ENCODE measurements at places on chromosomes 6 and 20.

DNA sequence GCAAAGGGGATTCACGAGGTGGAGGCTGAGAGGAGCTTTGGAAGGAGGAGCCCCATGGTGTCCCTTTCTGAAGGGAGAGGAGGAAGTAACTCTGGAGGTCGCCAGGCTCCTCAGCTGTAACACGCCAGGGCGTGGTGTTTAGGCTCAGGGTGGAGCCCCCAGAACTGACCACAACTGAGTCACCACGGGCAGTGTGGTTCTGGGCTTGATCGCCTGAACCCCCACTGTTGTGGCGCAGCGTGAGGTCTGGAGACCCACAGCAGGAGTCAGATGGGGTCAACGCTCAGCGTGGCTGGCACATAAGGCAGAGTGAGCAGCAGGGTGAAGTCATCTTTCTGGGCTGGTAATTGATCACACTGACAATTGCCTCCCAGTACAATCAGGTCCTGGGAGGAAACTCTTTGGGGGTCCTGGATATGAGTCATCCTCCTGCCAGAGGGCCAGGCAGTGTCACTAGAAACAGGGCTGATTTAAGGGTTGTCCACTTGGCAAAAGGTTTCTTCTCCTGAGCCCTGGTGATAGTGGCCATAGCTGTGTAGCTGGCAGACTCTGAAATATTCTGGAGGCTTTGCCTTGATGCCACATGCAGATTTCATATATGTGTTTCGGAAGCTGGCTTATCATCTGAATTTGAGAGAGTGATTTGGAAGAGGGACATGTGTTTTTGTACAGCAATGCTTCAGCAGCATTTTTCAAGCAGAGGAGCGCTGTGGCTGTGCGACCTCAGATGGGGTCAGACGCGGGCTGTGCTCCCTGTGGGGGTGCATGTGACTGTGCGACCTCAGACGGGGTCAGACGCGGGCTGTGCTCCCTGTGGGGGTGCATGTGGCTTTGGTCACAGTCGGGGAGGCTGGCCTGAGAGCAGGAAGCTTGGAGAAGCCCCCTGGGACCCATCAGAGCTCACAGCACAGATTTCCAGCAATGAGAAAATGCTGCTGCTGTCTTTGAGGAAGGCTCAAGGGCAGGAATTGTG lies 50.0 kb downstream of the SYNJ2 start:
- no peak for DNase-seq

DNA sequence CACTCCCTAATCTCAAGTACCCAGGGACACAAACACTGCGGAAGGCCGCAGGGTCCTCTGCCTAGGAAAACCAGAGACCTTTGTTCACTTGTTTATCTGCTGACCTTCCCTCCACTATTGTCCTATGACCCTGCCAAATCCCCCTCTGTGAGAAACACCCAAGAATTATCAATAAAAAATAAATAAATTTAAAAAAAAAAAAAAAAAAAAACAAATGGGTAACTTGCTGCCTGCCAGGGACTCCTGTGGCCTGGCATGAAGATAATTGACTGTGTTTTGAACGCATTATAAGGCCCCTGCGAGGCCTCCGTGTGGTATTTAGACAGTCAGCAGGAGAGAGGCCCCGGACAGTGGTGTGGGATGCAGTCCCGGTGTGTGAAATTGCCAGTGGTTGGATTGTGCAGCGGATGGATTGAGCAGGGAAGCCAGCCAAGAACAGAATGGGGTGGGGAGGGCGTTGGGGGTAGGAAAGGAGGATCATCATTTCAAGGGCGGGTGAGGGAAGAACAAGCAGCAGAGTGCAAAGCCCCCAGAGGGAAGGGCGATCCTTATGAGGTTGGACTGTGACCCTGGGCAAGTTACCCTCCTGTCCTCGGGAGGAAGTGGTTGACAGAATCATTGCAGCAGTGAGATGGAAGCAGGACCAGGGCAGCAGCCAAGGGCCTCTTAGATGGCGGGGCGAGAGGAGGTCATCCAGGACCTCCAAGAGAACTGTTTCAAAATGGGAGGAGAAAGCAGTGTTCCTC lies 43.3 kb downstream of the PPARD start:
- no peak for DNase-seq

DNA sequence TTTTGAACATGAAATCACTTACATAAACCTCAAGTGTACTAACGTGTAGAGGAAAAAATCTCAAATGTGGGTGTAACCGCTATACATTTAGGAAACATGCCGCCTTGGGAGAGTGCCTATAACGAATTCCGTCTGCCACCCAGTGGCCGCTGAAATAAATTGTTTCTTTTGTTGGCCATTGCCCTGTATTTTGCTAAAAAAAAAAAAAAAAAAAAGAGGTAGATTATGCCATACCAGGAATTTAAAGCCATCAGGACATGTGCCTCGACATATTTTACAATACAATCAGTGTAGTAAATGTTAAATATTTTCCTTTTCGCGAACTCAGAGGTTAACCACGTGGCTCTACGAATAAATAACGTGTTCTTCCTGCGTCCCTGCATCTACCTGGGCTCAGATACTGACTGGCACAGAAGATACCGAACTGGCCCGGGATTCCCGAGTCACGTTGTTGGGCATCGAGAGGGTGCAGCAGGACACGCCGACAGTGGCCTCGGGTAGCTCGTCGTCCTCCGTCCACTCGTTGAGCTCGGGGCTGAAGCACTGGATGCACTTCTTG lies 14.3 kb downstream of the KLHL31 start:
- DNase-seq = peak; percentile 77

- DNase-seq = peak; percentile 95
Observed at GRCh38 chr20:723756-724155, 44.5 kb downstream of the SLC52A3 start.

DNA sequence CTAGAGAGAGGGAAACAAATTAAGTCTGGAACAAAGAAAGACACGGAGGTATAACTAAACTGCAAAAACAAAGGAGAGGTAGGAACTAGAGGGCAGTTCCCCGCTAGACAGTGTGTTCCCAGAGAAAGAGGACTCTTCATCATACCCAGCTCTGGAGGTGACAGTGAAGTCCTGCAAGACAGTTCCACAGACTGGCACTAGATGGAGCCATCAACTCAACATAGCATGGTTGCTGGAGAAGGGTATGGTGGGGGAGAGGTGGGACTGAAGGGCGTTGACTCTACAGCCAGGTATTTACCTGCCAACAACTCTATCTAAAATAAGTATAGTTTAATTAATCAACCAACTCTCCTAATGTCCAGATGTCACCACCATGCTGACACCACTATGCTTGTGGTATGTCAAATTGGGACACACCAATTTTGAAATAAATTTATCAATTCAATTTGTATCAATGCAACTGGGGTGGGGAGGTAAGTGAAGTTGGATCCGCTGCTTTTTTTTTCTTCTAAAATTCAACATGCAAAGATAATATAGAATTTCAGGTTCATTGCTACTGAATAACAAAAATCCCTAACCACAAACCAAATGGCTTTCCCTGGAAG lies 9.7 kb downstream of the BACH2 start:
- no peak for DNase-seq

GRCh38 chr6:3940703-3941102 lies 91.5 kb downstream of the FAM50B start:
- DNase-seq = no peak

DNA sequence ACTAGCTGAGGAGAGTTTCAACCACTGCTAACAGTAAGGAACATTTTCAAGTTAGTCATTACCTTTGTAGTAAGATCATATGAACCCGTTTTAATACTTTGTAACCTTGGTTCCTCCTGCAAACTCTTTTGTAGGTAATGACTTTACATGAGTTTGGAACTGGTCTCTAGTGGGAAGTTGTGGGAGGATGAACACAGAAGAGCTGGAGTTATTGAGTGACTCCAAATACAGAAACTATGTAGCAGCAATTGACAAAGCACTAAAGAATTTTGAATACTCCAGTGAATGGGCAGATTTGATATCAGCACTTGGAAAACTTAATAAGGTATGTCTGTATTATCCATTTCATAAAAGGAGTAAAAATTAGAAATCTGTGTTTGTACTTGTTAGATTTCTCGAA lies 29.3 kb downstream of the DOP1A start:
- DNase-seq = no peak

DNA sequence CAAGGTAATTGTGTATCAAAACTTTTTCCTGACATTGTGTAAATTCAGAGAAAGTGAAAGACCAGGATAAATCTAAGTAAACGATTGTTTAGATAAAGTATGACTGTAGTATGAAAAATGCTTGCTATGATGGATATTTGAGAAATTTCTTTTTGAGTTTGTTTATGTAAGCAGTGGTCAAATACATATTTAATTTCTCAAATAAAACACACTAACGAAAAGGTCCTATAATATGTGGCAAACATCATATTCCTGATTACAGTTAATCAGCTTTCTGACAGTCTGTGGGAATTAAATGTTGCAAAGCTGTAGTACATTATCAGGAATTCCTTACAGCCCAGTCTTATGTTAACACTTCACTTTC lies 636.9 kb downstream of the MMUT start:
- no peak for DNase-seq

Measured in NCI-H2171 (cell line).